ENCODE measurements at places on chromosomes 1 and 21.
A peak's percentile ranks its signal among the peaks of the same experiment; 100 is the strongest.

DNA sequence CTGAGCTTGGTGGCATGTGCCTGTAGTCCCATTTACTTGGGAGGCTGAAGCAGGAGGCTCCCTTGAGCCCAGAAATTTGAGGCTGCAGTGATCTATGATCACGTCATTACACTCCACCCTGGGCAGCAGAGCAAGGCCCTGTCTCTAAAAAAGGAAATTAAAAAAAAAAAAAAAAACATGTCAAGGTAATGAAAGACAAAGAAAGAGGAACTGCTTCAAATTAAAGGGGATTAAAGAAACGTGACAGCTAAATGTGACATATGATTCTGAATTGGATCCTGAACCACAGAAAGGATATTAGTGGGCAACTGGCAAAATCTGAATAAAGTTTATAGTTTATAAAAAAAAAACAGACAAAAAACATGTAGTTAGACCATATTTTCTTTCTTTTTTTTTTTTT is 3.8 kb upstream of the C2CD4D start:
- no peak for DNase-seq

- DNase-seq = no peak
Measured at GRCh38 chr1:89812992-89813391, 7.8 kb upstream of the LRRC8D start.

GRCh38 chr1:1098681-1099421 is 17.0 kb downstream of the C1orf159 start:
- no peak for DNase-seq

DNA sequence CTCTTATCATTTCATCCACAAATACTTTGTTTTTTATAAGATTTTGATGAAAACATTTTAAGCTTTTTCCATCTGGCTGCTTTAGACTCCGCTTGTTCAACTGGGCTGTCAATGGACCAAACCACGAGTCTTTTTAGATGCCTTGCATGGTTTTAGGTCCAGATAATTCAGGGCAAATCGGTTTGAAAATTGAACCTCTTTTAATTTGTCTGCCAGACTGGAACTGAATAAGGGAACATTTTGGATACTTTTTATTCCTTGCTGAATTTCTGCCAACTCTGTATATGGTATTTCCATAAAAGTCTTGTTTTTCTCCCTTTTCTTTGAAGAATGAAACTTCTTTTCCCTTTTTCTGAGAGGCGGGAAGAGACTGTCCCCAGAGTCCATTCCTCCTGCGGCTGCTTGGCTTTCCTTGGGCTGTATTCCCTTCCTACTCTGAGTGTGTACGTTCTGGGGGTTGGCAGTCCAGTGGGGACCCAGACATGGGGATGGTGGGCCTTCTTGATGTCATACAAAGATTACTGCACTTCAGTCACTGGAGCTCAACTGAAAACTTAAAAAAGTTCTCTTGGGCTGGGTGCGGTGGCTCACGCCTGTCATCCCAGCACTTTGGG is 46.5 kb upstream of the CNN3 start:
- no peak for DNase-seq

DNA sequence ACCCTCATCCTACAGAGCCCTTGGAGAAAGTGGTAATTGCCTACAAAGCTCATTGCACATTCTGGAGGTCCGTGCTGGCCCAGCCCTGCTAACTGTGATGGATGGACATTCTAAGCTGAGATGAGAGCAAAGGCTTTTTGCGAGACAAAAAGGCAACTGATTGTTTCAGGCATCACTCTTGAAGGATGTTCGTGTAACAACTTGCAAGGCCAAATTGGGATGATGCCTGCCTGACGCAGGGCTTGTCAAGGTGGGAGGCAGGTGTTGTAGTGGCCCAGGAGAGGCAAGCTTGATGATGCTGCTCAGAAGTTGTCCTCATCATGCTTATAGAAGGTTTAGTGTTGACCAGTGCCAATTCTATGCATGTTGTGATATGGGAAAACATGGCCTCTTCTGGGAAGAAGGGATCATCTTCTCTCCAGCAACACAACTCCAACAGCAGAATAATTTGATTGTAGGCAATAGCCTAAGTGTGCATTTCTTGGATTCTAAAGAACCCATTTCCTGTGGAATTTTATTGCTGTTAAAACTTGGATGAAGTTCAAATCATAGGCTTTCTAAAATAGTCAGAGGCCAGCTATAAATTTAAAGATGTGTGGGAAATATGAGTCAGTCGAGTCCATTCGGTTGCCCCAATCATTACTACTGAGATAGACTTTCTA is 102.5 kb upstream of the COA6 start:
- DNase-seq = no peak

DNA sequence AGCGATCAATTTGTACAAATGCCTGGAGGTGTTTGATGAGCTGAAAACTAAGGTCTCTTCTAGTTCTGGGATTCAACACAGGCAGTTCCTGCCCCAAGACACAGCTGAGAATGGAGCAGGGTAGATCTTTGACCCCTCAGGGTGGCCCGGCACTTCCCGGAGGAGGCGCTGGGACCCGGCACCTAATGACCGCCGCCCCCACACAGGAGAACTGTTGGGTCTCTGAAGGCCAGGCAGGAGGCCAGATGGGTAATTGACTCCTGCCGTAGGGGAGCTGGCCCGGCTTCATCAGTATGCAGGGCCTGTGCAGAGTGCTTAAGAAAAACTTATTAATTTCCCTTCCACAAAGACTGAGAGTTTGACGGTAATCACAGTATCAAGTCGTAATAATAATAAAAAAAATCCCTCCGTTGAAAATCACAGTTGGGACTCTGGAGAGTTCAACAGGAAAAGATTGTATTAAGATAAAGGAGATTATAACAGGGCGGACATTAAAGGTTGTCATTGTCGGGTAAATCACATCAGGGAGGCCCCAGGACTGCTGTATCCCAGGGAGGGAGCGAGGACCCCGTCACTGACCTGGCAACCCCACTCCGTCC is 51.7 kb downstream of the UBIAD1 start:
- no peak for DNase-seq

GRCh38 chr1:216502528-216503162 is 79.4 kb upstream of the USH2A start:
- no peak for DNase-seq

- no peak for DNase-seq
Measured at GRCh38 chr21:33070998-33071769, 1.2 kb downstream of the OLIG1 start.

DNA sequence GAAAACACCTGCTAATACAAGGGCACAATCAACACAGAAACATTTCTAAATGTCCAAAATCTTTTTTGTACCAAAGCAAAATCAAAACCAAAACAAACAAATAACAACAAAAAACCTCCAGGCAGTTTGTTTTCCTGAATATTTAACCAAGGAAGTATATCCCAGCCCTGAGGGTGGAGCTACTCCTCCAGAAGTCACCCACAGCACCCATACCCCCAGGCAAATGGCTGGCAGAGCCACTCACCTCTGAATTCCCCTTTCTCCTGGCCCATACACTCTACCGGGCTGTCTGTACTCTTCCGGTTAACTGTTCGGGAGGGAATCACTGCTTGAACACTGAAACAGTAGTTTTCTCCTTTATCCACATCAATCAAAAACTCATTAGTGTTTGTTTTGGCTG is 9.5 kb downstream of the F3 start:
- DNase-seq = no peak

DNA sequence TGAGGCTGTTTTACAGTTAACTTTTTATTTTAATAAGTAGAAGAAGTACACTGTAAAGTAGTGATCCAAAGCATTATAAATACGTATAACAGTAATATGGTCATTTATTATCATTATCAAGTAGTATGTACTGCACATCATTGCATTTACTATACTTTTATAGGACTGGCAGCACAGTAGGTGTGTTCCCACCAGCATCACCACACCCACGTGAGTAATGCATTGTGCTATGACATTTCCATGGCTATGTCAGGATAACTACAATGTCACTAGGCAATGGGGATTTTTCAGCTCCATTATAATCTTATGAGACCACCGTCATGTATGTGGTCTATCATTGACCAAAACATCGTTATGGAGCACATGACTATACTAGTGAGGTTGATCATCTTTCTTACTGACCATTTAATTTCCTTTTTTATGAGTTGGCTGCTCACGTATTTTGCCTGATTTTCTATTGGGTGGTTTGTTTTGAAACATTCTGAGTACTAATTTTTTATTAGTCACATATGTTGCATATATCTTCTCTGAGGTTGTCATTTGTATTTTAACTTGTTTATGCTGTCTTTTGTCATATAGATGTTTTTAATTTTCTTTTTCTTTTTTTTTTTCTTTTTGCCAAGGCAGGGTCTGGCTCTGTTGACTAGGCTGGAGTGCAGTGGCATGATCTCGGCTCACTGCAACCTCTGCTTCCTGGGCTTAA is 25.3 kb upstream of the SHCBP1L start:
- no peak for DNase-seq

- no peak for DNase-seq
Measured at GRCh38 chr1:214271174-214271858, 9.6 kb upstream of the SMYD2 start.

- peak; percentile 67 for DNase-seq
Measured at GRCh38 chr21:44800971-44801467, 601 bp downstream of the UBE2G2 start.

- DNase-seq = no peak
Measured at GRCh38 chr1:2978691-2979190, 42.5 kb upstream of the ACTRT2 start.

- DNase-seq = no peak
Measured at GRCh38 chr1:43620956-43621355, 29.0 kb upstream of the KDM4A start.

GRCh38 chr1:179785031-179785431 is 41.9 kb downstream of the FAM163A start:
- DNase-seq = no peak

- no peak for DNase-seq
Measured at GRCh38 chr1:99758073-99758511, 8.3 kb downstream of the FRRS1 start.

DNA sequence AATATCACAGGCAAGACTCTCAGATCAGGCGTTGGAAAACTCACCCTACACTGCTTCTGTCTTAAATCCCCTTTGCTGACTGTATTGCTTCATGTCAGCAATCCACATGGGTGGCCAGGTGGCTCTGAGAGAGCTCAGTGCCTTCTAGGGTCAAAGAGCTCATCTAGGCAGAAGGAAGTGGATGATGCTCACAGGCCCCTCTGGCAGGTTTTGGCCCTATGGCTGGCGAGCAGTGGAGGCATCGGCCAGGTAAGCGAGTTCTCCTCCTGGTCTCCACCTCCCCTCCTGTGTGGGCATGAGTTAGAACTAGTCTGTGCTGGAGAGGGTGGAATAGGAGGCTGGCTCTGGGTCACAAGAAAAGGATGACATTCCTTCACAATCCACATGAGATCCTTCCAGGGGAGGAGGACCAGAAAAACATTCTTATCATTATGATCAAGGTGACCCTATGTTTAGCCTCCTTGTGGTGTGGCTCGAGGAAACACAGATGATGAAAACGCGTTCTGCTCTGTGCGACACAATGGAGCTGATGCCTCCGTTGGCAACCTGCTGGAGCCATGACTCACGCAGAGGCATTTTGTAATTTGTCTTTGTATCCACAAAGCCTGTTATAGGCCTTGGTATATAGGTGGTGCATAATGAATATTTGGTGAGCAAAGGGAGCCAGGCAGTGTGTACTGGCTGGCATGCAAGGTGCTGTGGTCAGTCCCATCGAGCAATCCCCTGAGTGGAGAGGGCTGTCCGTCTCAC is 264.6 kb upstream of the RAB4A start:
- DNase-seq = no peak

DNA sequence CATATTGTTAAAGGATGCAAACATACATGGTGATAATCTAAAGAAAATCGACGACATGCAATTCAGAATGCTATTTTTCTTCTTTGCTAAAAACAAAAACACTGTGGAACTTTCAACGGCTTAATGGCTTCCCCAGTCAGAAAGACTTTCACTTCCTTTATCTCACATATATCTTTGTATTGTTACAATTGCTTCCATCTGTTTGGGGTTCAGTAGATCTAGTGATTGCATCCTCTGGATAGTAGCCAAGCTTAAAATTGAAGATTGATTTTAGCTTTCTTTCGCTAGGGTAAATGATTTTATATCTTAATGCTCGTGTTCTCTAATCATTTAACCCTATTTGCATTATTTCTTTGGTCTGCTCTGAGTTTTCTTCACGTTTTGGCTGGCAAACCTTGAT is 31.8 kb upstream of the ADAMTS1 start:
- DNase-seq = no peak

DNA sequence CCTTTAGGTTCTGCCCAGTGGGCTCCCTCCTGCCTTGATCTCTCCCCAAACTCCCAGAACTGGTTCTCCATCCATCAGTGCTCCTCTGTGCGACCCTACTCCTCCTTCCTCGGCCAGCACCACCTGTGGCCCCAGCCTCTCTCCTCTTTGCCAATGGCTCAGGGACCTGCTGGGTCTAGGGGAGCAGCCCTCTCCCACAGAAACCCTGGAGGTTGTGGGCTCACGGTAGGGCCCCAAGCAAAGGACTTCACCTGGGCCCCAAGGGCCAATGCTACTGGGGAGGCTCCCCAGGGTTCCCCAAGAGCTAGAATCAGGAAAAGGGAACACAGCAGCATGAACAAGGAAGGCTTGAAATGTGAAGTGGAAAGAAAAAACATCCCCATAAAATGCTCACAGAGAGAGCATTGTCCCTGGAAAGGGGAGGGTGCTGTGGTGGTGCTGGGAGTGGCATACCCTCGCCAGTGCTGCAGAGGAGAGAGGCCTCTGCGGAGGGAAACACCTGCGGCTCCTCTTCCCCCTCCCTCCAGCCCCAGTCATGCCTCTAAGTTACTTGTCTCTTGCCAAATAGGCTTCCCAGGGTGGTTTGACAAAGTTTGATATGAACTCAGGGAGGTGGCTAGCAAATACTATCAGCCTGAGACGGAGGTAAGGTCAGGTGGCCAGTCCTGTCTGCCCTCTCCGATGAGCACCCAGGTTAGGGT is 2.5 kb downstream of the TMEM63A start:
- DNase-seq = no peak

DNA sequence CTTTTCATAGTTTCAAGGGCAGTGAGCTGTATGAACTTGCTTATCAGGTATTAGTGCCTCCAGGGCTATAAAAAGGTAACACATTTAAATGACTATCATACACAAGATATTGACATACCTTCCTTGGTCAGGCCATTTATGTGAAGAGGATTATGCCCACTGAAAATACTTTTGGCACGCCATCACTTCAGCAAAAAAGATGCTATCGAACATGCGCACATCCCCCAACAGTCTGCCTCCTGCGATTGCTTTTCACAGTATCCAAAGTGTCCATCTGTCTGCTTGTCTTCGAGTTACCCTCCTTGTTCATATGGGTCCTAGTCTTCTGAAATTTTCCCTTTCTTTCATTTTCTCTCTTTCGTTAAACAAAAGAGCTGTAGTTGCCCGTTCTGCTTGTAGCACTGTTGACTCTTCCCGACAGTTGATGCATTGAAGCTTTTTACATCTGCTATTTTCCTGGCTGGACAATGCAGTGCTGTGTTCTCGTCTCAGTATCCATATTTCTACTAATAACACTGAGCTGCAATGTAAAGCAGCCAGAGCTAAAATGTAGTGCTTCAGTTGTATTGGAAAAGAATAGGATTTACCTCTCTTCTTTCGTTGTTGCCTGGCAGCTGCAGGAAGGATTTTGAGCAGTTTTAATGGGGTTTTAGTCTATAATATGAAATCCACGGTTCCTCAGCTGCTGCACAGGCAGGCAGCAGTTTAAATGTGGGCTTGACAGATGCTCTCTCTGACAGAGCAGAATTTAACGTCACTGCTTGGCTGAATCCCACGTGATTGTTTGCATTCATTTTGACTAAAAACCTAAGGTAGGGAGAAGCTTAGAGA is at the start of gene B3GALT2:
B3GALT2 (minus strand) TSS at position 713 of the 831 bp plus-strand sequence. CDS start 5,051 bp downstream, outside the sequence.
- DNase-seq = peak; percentile 49

Measured in cerebellar cortex (tissue), 1 donor.